OCI-LY7 (cell line): ENCODE measurements at places on chromosomes 7 and 10. TPM values are rescaled to one million over a fixed set of nuclear protein-coding genes. Genes with fewer than 3 reads are reported as not detected.

Gene DYDC2
- total RNA-seq = not detected in 2 replicates

Gene TAS2R5
- total RNA-seq = 1.3 and 1.8 TPM in 2 replicates

Gene OR2A12
- not detected in 2 replicates for total RNA-seq

Gene CPED1
- total RNA-seq = not detected in 2 replicates

Gene CNPY1
- not detected in 2 replicates for total RNA-seq

Gene OGDHL
- total RNA-seq = 0.23 and 0.24 TPM in 2 replicates
